ENCODE measurements at places on chromosomes 7 and 10.

GRCh38 chr7:76261931-76262330 is 40.5 kb upstream of the HSPB1 start:
- DNase-seq: no peak

- peak; percentile 66 for DNase-seq
These were observed 33.3 kb downstream of the CDK14 start for GRCh38 chr7:90629297-90629918.

- DNase-seq: no peak
These were observed 112.8 kb downstream of the BAMBI start for GRCh38 chr10:28790146-28790545.

DNA sequence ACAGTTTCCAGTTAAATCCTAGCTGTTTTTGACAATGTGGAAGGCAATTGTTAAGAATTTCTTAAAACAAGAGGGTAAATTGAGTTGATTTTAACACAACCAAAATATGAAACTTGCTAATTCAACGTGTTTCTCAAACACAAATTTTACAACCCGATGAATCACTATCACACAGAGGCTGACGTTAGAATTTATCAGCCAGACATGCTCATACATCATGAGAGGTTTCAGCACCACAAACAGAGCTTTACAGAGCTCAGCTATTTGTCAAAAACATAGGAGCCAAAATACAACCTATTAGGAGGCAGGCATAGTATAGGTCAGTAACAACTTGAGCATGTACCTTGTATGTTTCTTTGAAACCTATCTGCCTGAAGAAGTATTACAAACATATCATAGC is 36.1 kb downstream of the LRRN3 start:
- DNase-seq: peak; percentile 63

- DNase-seq: no peak
These were observed 42.7 kb downstream of the PAXIP1 start for GRCh38 chr7:154960063-154960790.

DNA sequence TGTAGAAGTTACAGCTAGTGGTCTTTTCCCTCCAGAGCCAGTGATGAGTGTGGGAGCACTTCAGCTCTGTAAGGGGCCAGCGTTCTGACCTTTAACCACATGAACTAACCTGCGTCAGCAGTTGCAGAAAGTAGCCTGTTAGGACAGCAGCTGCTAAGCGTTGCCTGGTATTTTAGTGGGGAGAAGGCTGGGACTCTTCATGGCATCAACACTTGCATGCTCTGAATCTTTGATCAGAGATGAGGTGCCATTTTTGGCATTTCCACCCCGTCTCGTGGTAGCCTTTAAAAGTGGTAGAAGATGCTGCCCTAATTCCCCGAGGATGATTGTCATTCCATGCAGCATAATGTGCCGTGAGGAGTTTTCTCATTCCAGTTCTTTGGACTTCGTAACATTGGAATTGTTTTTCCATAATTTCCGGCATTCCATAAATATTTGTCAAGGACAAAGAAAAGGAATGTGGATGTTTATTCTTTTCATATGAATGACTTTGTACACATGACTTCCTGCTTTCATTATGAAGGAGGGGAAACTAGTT is 92.2 kb downstream of the AVL9 start:
- peak; percentile 95 for DNase-seq

DNA sequence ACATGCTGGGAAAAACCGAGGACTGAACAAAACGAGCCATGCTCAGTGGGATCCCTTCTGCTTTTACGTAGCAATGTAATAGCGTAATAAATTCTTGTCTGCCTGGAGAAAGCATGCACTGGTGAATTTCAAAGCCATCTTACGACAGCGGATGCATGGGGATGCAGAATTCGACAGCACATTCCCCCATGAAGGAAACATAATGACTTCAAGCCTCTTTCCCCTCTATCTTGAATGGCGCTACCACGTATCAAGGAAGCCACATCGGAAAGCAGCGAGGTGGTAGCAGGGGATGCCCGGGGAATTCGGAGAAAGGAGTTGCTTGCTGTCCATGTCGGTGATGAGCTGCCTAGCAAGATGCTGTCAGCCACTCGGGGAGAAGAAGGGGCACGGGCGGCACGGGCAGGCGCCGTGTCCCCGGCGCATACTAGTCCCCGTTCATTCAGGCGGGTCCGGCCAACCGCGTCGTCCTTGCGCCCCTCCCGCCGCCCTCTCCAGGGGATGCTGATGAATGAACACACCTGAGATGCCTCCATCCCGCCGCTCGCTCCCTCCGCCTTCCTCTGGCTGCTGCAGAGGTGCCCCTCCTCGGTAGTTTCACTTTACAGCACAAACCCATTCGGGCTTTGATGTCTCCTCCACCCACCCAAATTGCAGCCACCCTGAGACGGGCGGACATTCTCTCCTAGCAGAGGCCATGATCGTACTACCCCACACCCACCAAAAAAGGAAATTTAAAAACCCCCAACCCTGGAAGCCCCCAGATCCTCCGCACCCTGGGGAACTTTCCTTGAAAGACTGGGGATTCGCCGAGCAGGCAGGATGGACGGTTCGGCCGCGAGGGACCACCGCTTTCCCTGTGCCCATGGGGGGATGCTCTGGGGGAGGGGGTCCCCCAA is 644 bp downstream of the SORBS1 start:
- peak; percentile 55 for DNase-seq

- peak; percentile 74 for DNase-seq
These were observed 246.2 kb downstream of the CCDC7 start for GRCh38 chr10:32692174-32692573.

- peak; percentile 69 for DNase-seq
These were observed at the start of gene NKX2-3 for GRCh38 chr10:99532687-99533495. Gene NKX2-3, plus strand, starts transcription at chr10:99532942. Its CDS starts 190 bp downstream, at chr10:99533132.

GRCh38 chr7:55966851-55967250 is 2.5 kb downstream of the NIPSNAP2 start:
- no peak for DNase-seq

DNA sequence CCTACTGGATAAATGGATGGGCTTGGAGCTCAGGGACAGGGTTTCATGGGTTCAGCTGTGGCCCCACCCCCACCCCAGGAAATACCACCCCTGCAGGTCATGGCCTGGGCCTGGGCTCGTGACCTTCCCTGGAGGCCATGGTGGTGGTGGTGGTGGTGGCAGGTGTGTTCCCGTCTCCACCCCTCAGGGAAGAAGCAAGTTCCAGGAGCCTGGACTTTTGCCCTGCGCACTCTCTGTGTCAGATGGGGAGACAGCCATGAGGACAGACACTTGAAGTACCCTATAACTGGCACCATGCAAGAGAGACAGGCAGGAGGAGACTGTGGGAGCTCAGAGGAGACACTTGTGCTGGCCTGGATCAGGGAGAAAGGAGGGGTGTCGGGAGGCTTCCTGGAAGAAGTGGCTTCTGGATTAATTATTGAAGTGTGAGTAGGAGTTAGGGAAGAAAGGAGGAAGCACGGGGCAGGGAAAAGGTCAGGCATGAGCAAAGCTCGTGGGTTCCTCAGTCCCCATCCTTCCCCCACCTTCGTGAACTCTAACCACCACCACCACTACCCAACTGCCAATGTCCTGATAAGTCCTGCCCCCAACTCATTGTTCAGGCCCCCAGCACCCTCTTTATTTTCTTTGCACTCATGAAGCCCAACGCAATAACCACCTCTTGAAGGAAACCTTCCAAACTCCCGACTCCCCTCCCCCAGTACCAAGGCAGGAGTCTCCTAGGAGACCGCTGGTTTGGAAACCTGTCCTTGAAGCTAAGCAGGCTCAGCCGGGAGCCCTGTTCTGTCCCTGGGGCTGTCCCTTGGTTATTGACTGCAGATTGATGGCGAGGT is 8.9 kb downstream of the SH2B2 start:
- DNase-seq: no peak

DNA sequence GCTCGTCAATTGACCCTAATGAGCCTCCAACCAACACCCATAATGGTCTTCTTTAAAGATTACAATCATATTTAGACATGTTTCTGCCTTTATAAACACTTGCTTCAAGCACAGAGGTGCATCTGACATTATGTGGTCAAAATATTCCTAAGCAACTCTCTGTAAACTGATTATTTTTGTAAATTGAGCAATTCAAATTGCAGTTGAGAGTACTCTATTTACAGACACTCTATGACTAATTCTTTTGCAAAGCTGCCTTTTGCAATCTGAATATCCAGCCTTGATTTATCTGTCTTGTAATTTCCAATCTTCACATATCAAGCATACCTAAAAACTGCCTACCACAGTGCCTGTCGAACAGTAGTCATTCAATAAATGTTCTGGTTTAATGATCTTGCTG is 112.0 kb downstream of the PDE1C start:
- peak; percentile 64 for DNase-seq

GRCh38 chr7:112067632-112068540 is 138.3 kb downstream of the DOCK4 start:
- DNase-seq: no peak

GRCh38 chr10:132593389-132593788 is 55.8 kb downstream of the INPP5A start:
- peak; percentile 25 for DNase-seq

DNA sequence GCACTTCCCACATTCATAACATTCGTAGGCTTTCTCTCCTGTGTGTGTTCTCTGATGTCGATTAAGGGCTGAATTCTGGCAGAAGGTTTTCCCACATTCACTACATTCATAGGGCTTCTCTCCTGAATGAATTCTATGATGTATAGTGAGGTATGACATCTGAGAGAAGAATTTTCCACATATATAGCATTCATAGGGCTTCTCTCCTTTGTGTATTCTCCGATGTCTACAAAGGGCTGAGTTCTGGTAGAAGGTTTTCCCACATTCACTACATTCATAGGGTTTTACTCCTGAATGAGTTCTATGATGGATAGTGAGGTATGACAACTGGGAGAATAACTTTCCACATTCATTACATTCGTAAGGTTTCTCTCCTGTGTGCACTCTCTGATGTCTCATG is 15.6 kb downstream of the ZNF12 start:
- DNase-seq: no peak

DNA sequence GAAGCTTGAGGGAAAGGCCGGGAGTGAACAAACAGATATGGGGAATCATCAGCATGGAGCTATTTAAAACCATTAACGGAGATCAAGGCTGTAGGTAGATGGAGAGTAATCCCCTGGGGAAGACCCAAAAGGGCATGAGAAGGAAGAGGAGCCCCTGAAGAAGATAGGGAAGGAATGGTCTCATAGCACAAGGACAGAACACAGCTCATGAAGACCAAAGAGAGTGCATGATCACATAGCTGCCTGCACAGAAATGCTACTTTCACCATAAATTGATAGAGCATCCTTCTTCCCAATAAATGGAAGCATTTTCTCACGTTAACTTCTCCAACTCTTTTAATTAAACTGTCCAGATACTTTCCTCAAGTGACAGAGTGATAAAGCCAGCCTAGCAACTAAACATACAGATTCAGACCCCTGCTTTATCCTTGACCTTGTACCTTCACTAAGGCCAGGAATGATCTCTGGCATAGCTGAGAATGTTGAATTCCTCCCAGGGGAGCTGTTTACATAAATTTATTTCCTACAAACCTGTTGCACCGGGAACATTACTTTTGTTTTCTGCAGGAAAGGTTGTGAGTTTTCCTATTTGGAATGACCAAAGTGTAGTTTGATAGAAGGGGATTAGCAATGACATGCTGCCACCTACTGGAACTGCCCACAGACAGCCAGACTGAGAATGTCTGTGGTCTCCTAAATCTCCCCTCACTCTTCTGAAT is 110.8 kb upstream of the LRGUK start:
- DNase-seq: peak; percentile 46

GRCh38 chr7:19284596-19285300 is 139.5 kb upstream of the FERD3L start:
- peak; percentile 33 for DNase-seq

- DNase-seq: no peak
These were observed 396.2 kb downstream of the TYW1 start for GRCh38 chr7:67392596-67393438.

GRCh38 chr10:104072786-104073185 is 12.9 kb downstream of the COL17A1 start:
- DNase-seq: peak; percentile 42

DNA sequence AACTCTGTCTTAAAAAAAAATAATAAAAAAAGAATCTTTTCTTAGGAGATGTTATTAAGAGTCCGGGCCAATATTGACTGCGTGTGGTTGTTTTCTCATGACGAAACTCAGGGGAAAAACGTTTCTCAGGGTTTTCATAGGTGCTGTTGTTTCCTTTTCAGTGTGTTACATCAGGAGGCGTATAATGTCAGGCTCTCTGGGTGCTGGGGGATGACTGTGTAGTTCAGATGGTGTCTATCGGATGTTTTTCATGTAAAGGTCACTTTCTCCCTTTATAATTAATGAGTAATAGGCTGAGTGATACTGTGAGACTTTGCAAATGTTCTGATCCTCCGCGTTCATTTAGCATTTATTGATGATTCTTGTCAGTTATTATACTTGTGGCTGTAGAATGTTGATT is 84.1 kb downstream of the TAF3 start:
- no peak for DNase-seq

DNA sequence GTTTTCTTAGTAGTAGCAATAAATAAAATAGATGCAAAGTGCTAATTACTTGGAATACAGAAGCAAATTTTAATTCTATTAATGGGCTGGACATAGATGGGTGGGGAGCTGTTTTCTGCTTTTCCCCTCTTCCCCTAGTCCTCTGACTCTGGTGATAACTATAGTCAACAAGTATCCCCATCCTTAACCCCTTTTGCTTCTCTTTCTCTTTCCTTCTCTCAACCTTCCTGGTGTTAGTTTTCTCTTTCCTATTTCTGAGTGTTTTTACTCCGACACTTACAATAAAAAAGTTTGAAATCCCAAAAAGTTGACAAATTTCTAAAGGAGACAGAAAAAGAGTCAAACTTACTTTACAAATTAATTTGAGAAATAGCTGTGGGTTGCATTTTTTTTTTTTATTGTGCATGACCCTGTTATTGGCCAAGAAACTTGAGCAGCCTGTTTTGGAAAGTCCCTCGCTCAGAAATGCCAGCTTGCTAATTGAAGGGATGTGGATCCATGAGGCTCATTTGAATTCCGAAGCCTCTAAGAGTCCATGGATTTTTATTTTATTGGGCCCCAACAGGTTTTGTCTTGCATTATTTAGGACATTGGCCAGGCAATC is 2.4 kb downstream of the FAS start:
- peak; percentile 53 for DNase-seq

DNA sequence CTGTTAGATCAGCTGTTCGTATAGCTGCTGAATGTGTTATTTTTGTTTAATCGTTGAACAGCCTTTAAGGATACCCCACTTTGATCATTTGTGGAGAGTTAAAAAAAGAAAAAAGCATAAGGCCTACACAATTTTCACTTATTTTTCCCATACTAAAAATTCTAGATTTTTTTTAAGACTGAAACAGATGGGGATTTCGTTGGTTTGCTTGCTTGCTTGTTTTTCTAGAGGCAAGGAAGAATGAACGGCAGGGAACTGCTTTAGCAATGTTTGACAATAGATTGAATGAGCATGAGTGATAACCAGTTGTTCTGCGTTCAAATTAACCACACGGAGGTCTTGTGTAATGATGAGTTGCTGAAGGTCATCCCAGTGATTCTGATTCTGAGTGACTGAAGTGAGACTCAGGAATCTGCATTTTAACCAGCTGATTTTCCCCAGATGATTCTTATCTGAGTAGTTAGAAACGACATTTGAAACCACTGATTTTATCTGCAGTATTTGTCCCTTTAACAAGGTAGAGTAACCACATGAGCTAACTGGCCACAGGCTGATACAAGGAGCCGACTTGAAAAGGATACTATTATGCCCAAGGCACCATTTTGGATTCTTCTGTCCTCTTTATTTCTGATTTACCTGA is 85.9 kb downstream of the GPR37 start:
- DNase-seq: no peak

Measured in EH (cell line).